Natural killer cell treated with Interleukin-12 subunit alpha and Interleukin-12 subunit beta and Interleukin-15 and Interleukin-18, amount 100 ng/mL, for 72 hours (primary cell): ENCODE measurements at places on chromosomes 3 and 15.

- peak; percentile 23 for DNase-seq
- H3K27ac ChIP-seq = no peak overlapping the region
- H3K4me1 ChIP-seq = peaks cover 6% of the 10 kb centered on the region
- no peaks in the 10 kb centered on the region for H3K27me3 ChIP-seq
Observed at GRCh38 chr3:123336001-123336400, 112.9 kb downstream of the ADCY5 start.

- H3K4me3 ChIP-seq = no peak overlapping the region
- H3K36me3 ChIP-seq = no peaks in the 10 kb centered on the region
- H3K4me1 ChIP-seq = no peaks in the 10 kb centered on the region
- DNase-seq = no peak
Observed at GRCh38 chr3:42662813-42663535, 9.5 kb downstream of the ZBTB47 start.

DNA sequence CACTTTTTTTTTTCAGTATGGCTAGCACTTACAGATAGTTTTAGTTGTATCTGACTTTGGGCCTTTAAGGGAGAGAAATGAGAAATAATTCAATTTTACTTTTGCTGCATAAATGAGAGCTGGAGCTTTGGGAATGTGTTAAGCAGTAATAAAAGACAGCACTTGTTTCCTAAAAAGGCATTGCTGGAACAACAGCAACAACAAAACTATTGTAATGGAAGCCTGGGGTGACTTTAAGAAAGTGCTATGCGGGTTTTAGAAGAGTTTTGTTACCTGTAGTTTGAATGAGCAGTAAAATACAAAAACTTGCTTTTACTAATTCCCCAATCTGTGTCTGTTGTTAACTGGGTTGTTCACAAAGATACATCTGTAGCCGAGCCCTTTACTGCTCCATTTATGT is 774.0 kb upstream of the ARPP21 start:
- H3K27ac ChIP-seq = no peak overlapping the region
- H3K4me3 ChIP-seq = no peak overlapping the region
- H3K27me3 ChIP-seq = no peaks in the 10 kb centered on the region
- H3K36me3 ChIP-seq = no peaks in the 10 kb centered on the region

DNA sequence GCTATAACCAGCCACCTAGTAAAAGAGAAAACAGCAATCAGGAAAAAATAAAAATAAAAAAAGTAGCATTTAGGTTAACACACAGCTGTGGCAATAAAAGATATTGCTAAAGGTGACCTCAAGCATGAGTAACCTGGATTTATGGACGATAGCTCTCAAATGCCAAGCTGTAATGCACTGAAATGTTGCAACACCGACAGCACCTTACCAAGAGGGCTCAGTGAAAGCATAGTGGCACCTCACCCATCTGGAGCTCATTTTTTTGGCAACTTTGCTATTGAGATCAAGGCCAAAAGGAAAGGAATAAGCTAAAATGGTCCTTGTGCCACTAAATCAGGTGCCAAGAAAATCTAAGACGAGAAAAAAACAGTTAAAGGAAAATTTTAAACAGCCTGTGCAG is 2.5 kb downstream of the HACD2 start:
- H3K27ac ChIP-seq = no peak overlapping the region
- H3K27me3 ChIP-seq = no peaks in the 10 kb centered on the region
- DNase-seq = no peak
- H3K36me3 ChIP-seq = no peaks in the 10 kb centered on the region
- no peak overlapping the region for H3K4me3 ChIP-seq

GRCh38 chr15:82139823-82140268 is 94.0 kb upstream of the MEX3B start:
- no peak for DNase-seq
- no peak overlapping the region for H3K27ac ChIP-seq
- no peak overlapping the region for H3K4me3 ChIP-seq
- H3K4me1 ChIP-seq = peaks cover 6% of the 10 kb centered on the region
- H3K27me3 ChIP-seq = no peaks in the 10 kb centered on the region
